ENCODE measurements at places on chromosomes 1 and 21. TPM values are rescaled to one million over a fixed set of nuclear protein-coding genes. Genes with fewer than 3 reads are reported as not detected.

DNA sequence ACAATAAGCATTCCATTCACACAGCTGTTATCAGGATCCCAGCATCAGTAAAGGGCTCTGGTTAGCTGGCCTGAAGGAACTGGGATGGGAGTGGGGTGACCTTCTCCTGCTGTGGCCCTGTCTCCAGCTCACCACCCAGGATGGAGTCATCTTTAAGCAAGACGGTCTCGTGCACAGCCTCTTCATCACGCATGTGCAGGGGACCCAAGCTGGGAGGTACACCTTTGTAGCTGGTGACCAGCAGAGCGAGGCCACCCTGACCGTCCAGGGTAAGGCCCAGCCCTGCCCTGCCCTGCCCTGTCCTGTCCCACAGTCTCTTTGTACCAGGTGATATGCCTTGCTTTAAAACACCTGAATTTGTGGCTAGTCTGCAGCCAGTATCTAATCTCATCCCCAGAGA lies 24.3 kb downstream of the IGFN1 start:
- no peak for DNase-seq

GRCh38 chr1:158289811-158290210 lies at the start of gene CD1C:
Gene CD1C (plus strand): TSS chr1:158289923. CDS start chr1:158290065, 142 bp downstream.
- DNase-seq, result no peak

DNA sequence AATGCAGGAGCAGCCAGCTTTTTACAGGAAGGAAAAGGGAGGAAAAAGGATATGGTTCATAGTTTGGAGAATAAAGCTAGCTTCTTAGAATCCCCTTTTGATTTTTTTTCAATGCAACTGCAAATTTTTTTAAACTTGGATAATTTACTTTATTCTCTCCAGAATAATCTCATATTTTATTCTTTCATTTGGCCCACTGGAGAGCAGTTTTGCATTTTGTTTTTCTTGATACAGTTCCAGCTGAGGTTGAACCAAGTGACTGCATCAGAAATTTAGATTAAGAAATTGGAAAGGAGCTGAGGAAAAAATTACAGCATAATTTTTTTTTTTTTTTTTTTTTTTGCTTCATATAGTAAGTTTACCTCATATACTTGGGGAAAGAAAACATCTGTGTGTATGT lies 22.8 kb downstream of the GABPA start:
- DNase-seq, result no peak

- DNase-seq, result no peak
Observed at GRCh38 chr1:192592981-192593708, 17.6 kb downstream of the RGS1 start.

GRCh38 chr1:29171089-29171488 lies 10.6 kb downstream of the SRSF4 start:
- DNase-seq, result no peak

DNA sequence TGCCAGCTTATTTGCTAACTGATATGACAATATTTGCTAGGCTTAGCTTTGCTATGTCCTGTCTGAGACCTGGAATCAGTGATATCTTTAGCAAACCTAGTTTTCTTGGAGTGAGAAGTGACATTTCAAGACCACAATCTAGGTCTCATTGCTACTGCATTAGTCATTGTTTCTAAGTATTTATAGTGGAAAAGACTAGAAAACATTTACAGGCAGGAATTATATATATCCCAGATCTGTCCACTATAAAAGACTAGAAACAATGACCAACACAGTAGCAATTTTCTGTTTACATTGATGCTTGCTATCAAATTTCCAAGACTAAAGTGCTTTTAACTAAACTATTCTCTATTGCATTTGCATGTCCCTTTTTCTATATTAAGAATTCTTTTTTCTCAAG lies 5.0 kb upstream of the RGS18 start:
- no peak for DNase-seq

Gene KCNK2
- total RNA-seq, result 4.1 TPM

All from hepatocyte (in vitro differentiated cells).